Hematopoietic multipotent progenitor cell (in vitro differentiated cells): ENCODE measurements at places on chromosomes 1 and 21.

DNA sequence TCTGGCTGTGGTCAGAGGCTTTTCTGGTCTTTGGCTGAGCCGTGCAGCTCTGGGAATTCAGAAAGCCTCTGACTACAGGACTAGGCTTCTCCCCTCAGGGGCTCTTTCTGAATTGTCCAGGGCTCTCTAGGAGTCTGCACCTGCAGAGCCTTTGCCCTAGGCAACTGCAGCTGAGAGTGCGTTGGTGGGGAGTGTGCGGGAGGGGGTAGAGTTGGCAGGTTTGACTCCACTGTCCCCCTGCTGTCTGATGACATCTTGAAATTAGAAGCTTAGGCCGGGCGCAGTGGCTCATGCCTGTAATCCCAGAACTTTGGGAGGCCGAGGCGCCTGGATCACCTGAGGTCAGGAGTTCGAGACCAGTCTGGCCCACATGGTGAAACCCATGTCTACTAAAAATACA is 32.9 kb downstream of the KIAA1614 start:
- no peak for DNase-seq

DNA sequence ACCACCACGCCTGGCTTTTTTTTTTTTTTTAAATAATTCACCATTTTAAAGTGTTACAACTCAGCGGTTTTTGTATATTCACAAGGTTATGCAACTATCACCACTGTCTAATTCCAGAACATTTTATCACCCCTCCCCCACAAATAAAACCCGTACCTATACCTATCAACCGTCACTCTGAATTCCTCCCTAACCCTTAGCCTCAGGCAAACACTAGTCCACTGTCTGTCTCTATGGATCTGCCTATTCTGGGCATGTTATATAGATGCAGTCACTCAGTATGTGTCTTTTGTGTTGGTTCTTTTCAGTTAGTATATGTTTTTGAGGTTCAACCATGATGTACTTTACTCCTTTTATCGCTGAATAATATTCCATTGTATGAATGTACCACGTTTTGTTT is 19.3 kb upstream of the GRHL3 start:
- no peak for DNase-seq

- DNase-seq: no peak
Measured at GRCh38 chr1:219573960-219574359, 38.9 kb downstream of the ZC3H11B start.

DNA sequence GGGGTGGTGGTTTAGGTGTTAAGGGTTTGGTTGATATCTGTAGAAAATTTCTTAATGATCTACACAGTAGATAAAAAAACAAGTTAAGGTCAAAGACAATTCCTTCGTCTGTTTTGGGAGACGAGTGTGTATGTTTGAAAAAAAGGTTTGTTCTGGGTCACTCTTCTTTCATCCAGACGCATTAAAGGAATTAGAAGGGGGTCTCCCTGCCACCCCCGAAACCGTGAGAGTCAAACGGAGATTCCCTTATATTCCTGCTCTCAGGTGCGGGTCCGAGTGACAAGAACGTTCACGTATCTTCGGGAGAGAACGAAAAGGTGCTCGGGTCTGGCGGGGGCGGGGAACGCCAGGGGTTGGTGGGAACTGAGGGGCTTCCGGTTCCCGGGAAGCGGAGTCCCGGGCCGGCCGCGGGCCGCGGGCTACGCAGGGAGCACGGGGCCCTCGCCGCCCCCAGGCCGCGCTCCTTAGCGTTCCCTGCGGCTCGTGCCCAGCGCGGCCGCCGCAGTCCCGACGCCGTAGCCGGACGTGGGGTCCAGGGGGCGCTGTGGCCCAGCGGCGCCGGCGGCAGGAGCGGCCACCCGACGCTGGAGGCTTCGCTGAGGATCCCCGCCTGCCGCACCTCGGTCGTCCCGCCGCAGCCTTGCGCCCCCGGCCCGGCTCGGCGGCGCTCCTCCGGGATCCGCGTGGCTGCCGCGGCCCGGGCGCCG is at the start of gene ZFYVE9:
Gene ZFYVE9 (plus strand): TSS at position 577 of the 707 bp plus-strand sequence. CDS start 91,118 bp downstream, outside the sequence.
- peak; percentile 75 for DNase-seq

DNA sequence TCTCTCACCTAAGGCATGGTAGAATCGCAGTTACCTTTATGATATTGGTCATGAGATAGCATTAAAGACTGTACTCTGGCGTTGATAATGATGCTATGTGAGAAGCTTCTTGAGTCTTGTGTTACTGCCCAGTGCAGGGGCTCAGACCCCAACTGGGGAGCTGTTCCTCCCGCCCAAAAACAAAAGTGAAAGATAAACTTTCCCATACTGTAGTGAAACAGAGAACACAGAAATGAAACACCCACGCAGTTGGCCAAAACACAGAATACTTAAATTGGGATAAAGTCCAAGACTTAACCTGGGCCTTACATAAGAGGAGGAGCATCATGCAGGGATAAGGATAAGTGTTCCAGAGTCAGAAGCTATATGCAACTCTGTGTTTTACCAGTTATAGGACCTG is 130.6 kb downstream of the HHIPL2 start:
- DNase-seq: no peak

GRCh38 chr1:20723537-20724363 is 5.9 kb upstream of the KIF17 start:
- DNase-seq: no peak

- DNase-seq: peak; percentile 97
Measured at GRCh38 chr1:15525050-15526020, 1.3 kb upstream of the DNAJC16 start.

- no peak for DNase-seq
Measured at GRCh38 chr1:28845786-28846543, 34.0 kb downstream of the OPRD1 start.

GRCh38 chr1:194374649-194375048 is 1188.2 kb upstream of the B3GALT2 start:
- no peak for DNase-seq

- DNase-seq: peak; percentile 90
Measured at GRCh38 chr1:52002038-52002917, 11.8 kb upstream of the RAB3B start.

DNA sequence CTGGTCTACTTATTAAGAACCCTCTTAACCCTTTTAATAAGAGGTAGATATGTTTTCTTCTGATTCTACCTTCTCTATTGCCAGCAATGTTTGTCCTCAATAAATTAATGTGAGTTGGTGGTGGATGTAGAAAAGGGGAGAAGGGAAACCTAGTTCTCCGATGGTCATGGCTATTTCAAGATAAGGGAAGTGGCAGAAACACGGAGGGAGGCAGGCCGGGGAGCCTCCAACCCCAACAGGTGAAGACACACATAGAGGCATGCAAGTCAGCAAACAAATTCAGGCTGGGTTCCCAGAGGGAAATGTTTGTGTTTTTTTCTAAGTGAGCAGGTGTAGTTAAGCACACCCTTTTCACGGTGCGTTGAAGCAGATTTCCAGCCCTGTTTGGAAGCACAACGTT is 31.0 kb upstream of the CLDN14 start:
- no peak for DNase-seq

DNA sequence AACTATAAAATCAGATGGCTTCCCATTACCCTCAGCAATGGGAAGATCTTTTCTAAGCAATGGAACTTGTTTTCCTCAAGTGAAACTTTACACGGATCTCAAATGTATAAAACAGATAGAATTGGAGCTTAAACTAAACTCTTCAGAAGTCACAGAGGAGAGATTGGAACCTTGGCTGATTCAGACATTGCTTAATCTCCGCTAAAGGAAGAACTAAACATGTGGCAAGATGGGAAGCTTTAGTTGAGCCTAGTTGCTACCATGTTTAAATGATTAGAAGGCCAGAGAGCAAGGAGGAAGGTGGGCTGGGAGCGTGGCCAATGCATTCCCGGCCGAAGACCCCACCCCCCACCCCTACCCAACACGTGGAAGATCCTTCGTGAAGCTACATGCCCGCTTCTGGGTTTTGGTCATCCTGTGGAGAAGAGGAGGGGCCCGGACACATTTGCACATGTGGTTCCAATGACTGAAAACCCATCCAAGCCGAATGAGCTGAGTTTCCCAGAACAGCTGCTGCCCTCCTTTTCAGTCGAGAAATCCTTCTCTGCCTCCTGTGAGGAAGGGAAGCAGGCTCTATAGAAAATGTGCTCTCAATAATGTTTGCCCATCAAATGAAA is 164.3 kb downstream of the MIS18A start:
- no peak for DNase-seq

DNA sequence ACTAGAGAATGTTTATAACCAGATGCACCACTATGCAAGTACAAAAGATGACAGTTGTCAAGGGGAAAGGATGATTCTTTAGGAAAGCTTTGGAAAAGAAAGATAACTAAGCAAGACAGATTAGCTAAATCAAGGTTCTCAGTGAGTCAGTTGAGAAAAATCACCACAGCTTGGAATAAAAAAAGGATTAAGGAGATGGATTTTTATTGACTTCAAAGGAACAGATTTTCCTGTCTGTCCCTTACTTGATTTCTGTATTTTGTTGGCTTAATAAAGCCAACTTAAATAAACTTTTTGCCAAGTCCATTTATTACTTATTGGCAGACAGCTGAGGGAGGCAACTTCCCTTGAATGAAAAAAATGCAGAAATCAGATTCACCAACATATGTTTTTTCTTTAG is 93.9 kb downstream of the NR5A2 start:
- DNase-seq: no peak

DNA sequence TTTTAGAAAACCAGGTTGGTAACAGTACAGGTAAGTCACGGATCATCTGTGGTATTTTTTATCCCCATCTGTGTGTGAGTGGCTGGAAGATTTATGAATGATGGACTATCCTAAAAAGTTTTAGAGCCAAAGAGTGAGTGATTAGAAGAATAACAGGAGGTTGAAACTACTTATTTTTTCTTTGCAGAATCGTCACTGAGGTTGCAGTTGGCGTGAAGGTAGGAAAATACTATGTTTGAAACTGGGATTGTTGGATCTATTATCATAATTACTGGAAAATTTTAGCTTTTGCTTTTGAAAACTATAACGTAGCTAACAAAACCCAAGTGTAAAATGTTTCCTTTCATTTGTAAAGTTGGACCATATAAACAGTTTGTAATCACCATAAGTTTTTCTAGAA is 1.8 kb downstream of the PTBP2 start:
- DNase-seq: no peak

GRCh38 chr1:88530246-88530645 is 153.8 kb upstream of the PKN2 start:
- DNase-seq: no peak

- no peak for DNase-seq
Measured at GRCh38 chr1:203151362-203152157, 24.0 kb downstream of the ADORA1 start.

DNA sequence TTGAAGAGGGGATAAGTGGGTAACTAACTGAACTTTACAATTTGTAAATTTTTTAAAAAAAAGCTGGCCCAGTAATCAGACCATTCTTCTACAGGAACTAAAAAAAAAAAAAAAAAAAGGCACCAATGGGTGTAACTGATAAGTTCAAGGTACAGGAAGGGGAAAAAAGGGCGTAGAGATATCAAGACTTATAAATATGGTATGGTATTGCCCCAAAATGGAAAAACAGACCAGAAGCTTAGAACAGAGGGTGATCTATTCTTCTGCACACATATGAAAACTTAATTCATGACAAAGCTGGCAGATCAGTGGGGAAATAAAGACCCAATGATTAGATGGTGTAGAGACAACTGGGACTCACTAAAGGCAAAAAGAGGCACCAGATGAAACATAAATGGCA is 58.9 kb downstream of the LHX4 start:
- no peak for DNase-seq

- DNase-seq: no peak
Measured at GRCh38 chr1:156226782-156227181, 14.0 kb downstream of the PMF1 start.

DNA sequence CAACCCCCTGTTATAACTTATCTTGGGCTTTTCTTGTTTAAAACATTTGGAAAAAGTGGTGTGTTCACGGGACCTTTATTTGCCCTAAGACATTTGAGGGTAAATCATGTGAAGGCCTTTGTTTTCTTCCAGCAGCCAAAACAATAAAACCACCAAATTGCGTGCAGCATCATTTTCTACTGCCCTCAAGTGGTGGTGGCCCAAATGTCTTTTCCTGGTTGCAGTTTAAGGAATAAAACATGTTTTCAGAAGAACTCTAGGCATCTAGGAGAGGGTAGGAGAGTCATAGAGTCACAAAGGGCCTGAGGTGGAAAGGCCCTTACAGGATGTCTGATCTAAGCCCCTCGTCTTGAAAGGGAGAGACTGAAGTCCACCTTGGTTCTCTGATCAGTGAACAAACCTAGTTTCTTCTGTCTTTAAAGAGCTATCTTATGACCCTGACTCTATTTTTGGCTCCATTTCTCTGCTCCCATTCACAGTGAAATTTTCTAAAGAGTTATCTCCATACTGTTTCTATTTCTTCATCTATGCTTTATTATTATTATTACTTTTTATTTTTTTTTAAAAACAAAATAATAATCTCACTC is 16.0 kb upstream of the EPS15 start:
- DNase-seq: no peak

- DNase-seq: no peak
Measured at GRCh38 chr1:243921111-243921510, 71.1 kb upstream of the AKT3 start.

- no peak for DNase-seq
Measured at GRCh38 chr1:85484264-85484663, 19.3 kb upstream of the DDAH1 start.

GRCh38 chr1:213176341-213176740 is 125.3 kb downstream of the RPS6KC1 start:
- DNase-seq: no peak

DNA sequence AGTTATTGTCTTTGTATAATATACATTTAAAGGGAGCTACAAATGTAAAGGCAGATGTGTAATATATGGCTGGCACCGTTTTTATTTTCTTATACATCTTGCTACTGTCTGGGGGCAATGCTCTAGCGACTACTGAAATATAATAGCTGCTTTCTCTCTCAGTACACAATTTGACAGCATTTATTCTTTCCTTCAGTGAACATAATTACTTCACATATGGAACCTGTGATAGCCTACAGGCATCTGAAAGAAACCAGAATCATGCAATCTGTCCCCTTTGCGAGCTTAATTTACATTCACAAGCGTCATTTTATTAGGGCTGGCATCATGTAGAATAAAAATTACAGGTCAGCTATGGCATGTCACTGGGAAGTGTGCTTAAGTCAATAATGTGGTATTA is 557.5 kb upstream of the PTBP2 start:
- no peak for DNase-seq

GRCh38 chr21:36747815-36748383 is 49.0 kb downstream of the SIM2 start:
- DNase-seq: no peak
